ENCODE measurements at places on chromosomes 6 and 20.

- no peak for DNase-seq
Observed at GRCh38 chr20:60667641-60668040, 584.4 kb upstream of the CDH4 start.

DNA sequence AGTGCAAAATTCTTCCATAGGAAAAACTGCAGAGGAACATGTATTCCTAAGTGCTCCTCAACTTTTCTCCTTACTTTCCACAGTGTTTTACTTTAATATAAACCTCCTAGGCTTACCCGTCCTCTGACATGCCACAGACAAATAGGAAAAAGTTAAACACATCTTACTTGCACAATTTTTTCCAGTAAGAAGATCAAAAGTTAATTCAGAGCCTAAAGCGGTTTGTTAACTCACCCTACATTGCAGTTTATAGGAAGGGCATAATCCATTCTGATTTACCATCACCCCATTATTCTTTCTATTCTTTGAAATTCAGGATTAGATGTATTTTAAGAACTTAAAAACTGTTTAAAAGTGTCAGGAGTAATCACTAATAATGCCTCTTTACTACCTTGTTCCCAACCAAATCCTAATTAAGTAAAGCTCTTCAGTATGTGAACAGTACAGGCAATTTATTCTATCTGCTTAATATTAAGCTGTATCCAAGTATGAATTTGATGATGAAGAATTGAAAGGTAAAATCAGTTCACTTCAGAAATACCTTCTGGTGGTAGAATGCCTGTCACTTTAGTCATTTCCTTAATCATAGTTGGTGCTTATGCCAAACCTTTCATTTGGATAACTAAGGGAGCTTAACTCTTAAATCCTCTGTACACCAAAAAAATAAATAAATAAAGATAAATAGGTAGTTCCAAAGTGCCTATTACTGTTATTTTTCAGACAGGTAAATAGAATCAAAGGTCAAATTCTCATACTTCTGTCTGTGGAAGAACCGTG, 292.0 kb downstream of the ALDH8A1 start:
- no peak for DNase-seq

GRCh38 chr6:13917141-13917540, 7.6 kb upstream of the RNF182 start:
- no peak for DNase-seq

DNA sequence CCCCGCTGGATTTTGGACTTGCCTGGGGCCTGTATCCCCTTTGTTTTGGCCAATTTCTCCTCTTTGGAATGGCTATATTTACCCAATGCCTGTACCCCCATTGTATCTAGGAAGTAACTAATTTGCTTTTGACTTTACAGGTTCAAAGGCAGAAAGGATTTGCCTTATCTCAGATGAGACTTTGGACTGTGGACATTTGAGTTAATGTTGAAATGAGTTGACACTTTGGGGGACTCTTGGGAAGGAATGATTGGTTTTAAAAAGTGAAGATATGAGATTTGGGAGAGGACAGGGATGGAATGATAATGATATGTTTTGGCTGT, 1220.3 kb upstream of the CITED2 start:
- no peak for DNase-seq

Measured in stimulated activated CD4-positive, alpha-beta T cell treated with anti-CD3 and anti-CD28 coated beads, Interleukin-1b, Interleukin-23, amount 100 ng/mL, for 1 hour (primary cell).